ENCODE measurements at places on chromosomes 3 and 15.
A peak's percentile ranks its signal among the peaks of the same experiment; 100 is the strongest.

DNA sequence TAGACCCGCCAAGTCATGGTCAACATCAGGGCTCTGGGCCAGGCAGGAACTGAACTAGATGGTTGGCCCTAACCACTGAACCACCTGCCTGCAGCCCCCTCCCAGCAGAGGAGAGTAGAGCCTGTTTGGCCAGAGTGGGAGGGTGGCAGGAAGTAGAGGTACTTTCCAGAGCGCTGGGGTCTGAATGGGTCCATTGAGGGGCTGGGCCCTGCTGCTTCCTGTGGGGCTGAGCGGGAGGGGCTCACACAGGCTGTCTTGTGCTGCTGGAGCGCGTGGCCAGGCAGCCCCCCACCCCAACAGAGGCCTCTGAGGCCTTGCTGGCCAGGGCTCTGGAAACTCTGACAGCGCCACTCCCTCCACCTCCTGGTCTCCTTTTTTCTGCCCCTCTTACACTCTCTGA, 17.4 kb downstream of the CSPG4 start:
- DNase-seq = no peak

GRCh38 chr15:51884517-51885236, 55.2 kb downstream of the TMOD3 start:
- DNase-seq = peak; percentile 81

DNA sequence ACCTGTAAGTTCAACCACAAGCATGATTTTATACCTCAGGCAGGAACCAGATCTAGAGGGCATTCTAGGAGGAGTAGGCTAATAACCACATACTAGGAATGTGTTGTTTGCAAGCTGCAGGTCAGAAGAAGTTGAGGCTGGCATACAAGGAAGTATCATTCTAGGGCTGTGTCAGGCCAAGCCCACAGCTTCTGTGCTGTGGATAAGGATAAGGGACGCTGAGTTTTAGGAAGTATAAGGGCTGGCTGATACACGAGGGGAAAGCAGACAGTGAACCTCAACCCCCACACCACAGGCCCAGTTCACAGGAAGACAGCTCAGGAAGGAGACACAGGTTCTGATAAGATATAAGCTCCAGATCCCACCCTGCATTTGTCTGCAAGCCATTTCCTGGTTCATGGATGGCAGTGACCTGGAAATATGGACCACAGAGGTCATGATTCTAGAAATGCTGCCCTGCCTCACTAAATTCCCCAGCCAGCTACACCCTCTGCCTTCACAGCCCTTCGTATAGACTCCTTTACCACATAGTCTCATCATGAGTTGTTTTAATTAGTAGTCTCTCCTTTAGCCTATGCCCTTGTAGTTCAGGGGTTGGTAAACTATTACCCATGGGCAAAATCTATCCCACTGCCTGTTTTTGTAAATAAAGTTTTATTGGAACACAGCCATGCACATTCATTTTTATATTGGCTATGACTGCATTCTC, 260.7 kb downstream of the OPA1 start:
- DNase-seq = no peak

DNA sequence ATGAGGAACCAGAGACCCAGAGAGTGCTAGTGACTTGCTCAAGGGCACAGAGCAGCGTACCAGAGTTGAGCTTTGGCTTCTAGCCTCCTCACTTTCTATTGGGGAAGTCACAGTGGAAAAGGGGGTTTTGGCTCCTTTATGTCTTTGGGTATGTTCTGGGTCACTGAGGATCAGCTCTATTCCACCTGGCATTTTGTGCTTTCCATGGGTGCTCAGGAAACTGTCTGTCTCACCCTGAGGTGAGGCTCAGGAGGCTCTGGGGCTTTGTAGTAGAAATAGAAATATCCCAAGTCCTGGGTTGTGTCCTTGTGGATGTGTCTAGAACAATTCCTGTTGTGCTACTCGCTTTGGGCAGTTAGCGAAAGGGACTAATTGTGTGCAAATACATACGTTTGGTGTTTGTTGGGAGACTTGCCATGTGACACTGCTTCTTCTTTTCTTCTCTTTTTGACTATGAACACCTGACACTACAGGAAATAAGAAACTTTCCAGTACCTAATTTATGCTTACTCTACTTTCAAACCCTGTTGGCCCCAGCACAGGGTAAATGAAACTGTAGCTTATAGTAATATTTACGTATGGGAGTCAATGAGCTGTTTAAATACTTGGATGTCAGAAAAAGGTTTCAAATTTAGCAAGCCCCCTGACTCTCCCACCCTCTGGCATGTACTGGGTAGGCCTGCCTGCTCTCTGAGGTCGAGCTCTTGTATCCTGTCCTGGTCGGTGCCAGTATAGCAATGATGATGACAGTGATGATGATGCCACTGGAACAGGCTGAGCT, 35.6 kb downstream of the SMAD3 start:
- DNase-seq = no peak

- DNase-seq = no peak
Observed at GRCh38 chr15:26550880-26551279, 222.0 kb downstream of the GABRB3 start.
